ENCODE measurements at places on chromosomes 3 and 15. TPM values are rescaled to one million over a fixed set of nuclear protein-coding genes. Genes with fewer than 3 reads are reported as not detected.

DNA sequence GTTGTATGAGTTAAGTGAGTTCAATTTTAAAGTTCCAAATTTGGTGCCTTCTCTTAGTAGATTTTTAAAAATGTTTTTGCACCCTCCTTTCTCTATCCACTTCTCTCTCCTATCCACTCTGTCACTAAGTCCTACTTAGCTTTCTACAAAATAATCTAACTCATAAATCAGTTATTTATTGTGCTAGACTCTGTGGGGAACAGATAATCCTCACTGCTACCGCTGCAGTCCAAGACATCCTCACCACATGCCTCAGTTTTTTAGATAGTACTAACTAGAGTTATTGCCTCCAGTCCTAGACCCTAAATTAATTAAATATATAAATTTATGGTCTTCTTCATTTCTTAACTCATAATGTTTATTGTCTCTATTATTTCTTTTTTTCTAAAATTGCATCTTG, 576.3 kb downstream of the GRM7 start:
- DNase-seq: no peak
- no peaks in the 10 kb centered on the region for H3K27me3 ChIP-seq
- H3K27ac ChIP-seq: no peak overlapping the region
- H3K36me3 ChIP-seq: no peaks in the 10 kb centered on the region

DNA sequence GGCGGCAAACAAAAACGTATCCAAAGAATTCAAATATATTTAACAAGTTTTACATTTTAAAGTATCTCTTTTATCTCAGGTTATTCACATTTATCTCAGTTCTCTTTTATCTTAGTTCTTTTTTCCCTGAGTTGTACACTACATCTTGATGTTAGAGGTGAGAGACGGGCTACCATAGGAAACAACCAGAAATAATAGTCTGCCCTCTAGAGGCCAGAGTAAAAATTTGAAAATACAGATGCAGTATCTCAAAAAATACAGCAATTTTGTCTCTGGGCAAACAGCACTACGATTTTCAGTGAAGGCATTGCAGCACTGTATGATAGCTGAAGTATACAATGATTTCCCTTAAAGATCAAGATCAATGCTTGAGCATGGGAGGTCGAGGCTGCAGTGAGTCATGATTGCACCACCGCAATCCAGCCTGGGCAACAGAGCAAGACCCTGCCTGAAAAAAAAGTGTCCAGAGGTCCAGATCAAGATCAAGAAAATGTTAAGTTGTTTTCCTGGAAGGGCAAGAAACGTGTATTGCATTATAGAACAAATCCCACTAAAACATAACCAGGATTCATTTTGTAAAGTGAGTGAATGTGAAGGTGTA, 82.6 kb upstream of the ATP11B start:
- peak; percentile 34 for DNase-seq
- no peaks in the 10 kb centered on the region for H3K4me1 ChIP-seq
- no peaks in the 10 kb centered on the region for H3K27me3 ChIP-seq
- H3K27ac ChIP-seq: no peak overlapping the region
- H3K4me3 ChIP-seq: no peak overlapping the region

- H3K4me1 ChIP-seq: no peaks in the 10 kb centered on the region
- DNase-seq: no peak
- no peaks in the 10 kb centered on the region for H3K36me3 ChIP-seq
- no peak overlapping the region for H3K4me3 ChIP-seq
- no peak overlapping the region for H3K27ac ChIP-seq
- peaks cover 25% of the 10 kb centered on the region for H3K27me3 ChIP-seq
Observed at GRCh38 chr3:97612632-97613031, 151.9 kb upstream of the ARL6 start.

- no peaks in the 10 kb centered on the region for H3K36me3 ChIP-seq
- no peaks in the 10 kb centered on the region for H3K27me3 ChIP-seq
- no peak for DNase-seq
- no peak overlapping the region for H3K27ac ChIP-seq
- no peak overlapping the region for H3K4me3 ChIP-seq
- H3K4me1 ChIP-seq: no peaks in the 10 kb centered on the region
Observed at GRCh38 chr15:81498294-81498693, 124.3 kb upstream of the TMC3 start.

Gene TMEM44
- 13.2 TPM for total RNA-seq

All from MCF 10A (cell line).